SJSA1 (cell line): ENCODE measurements at places on chromosomes 3 and 15. TPM values are rescaled to one million over a fixed set of nuclear protein-coding genes. Genes with fewer than 3 reads are reported as not detected.

Gene ZBBX
- not detected in 2 replicates for total RNA-seq

GRCh38 chr3:48428572-48429316, 1.1 kb downstream of the PLXNB1 start:
- DNase-seq = no peak

GRCh38 chr3:49173116-49173791, 1.9 kb downstream of the KLHDC8B start:
- DNase-seq = no peak

DNA sequence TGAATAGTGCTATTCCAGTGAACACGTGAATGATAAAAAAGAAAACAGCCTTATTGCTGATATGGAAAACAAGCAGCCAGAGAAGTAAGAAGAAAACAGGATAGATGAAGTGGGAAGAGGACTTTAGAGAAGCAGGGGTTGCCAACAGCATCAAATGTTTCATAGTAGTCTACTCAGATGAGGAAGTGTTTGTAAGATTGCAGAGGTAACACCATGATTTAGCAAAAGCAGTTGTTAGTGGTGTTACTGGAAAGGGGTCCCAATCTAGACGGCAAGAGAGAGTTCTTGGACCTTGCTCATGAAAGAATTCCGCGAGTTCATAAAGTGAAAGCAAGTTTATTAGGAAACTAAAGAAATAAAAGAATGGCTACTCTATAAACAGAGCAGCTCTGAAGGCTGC, 108.8 kb upstream of the MCTP2 start:
- no peak for DNase-seq

Gene ONECUT1
- total RNA-seq = not detected in 2 replicates

Gene CADM2
- not detected in 2 replicates for total RNA-seq

Gene CNBP
- 215 and 258 TPM in 2 replicates for total RNA-seq

GRCh38 chr3:46135475-46135874, 72.6 kb downstream of the CCR1 start:
- no peak for DNase-seq

DNA sequence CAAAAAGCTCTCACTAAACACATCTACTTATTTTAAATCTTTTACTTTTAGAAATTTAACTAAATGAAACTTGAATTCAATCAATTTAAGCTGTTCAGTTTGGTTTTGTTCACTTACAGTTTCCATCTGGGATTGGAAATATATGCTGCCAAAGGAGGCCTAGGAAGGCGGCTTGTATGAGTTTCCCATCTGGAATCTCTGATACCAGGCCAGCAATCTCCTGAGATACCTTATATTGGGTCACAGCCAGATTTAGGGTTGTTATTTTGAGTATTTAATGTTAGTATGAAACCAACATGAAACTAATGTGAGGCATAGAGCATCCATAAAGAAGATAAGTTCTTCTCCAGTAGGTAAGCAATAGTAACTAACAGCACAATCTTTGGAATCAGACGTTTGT, 94.6 kb downstream of the GMNC start:
- DNase-seq = no peak

DNA sequence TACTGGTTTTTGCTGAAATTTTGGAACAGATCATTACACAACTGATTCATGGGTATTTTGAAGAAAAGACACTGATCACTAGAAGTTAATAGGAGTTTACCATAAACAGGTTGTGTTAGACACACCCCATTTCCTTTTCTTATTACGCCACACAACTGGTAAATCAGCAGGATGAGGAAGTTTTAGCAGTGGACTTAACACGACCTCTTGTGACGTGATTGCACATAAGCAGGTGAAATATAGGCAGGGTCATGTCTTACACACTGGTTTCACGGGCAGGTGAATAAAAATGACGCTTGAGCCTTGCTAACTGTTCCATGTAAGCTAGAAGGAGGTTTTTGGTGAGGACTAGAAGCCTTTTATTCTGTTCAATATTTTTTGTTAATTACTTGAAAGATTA, 27.1 kb upstream of the TPRG1 start:
- DNase-seq = no peak

Gene RHCG
- not detected in 2 replicates for total RNA-seq

Gene FYCO1
- 5.4 and 7.6 TPM in 2 replicates for total RNA-seq

GRCh38 chr15:89623165-89623564, 32.1 kb downstream of the KIF7 start:
- DNase-seq = no peak

- DNase-seq = no peak
Measured at GRCh38 chr3:113557374-113557773, 25.0 kb downstream of the SIDT1 start.

GRCh38 chr3:94004301-94004910, 24.0 kb downstream of the STX19 start:
- DNase-seq = no peak

- DNase-seq = no peak
Measured at GRCh38 chr3:2929574-2929973, 180.6 kb downstream of the IL5RA start.
